OCI-LY7 (cell line): ENCODE measurements at places on chromosomes 1 and 21. TPM values are rescaled to one million over a fixed set of nuclear protein-coding genes. Genes with fewer than 3 reads are reported as not detected.
A peak's percentile ranks its signal among the peaks of the same experiment; 100 is the strongest.

DNA sequence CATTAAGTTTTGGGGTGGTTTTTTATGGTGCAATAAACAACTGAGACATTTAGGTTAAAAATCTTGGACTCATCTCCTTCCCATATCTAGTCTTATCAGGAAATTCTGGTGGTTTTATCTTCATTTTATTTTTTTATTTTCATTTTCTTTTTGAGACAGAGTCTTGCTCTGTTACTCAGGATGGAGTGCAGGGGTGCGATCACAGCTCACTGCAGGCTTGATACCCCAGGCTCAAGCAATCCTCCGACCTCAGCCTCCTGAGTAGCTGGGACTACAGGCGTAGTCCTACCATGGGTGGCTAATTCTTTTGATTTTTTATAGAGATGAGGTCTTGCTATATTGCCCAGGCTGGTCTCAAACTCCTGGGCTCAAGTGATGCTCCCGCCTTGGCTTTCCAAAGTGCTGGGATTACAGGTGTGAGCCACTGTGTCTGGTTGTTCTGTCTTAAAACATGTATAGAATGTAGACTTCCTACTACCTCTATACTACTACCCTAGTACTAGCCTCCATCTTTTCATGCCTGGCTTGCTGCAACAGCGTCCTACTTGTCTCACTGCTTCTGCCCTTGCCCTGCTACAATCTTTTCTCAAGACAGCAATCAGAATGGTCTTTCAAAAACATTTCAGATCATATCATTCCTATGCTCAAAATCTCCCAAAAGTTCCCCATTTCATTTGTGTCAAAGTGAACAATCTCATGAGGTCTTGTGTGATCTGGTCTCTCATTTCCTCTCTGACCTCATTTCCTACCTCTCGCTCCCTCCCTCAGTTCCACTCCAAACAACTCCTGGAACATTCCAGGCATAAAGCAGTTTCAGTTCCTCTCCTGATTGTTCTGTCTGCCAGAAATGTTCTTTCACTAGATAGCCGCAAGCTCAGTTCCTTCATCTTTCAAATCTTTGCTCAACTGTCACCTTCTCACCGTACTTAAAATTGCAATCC lies 5.9 kb upstream of the FCGR2A start:
- DNase-seq, result no peak

- no peak for DNase-seq
Observed at GRCh38 chr1:5611431-5611830, 380.8 kb downstream of the NPHP4 start.

DNA sequence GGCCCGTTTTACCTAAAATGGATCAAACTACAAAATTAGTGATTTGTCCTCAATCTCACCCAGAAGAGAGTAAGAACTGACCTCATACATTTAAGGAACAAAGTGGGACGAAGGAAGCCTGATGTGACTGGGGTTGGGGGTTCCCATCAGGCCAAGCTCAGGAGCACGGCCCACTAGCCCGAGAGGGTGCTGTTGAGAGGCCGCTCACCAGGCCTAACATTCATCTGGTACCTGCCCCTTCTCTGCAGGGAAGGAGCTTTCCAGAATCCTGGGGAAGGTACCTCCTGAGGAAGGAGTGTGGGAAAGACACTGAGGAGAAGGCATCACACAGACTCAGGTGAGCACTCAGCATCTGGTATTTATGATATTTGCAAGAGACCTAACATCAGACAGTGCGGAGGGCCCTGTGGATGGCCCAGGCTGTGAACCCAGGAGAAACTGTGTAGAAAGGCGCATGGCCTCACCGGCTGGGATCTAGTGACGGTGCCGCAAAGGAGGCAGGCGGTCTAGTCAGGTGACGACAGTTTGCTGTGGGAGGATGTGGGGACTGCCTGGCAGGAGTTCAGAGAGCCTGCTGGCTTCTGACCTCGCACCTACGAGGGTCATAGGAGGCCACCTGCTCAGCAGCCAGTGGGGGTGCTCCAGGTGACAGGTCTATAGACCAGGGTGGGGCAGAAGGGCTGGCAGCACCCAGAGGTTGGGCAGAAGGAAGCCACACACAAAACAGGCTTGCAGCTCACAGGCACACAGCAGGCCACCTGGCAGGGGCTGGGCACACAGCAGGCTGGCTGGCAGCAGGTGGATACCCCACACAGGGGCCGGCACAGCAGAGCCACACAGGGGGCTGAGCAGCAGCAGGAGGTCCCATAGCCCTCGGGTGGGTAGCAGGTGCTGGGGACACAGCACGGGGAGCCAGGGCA lies 543 bp downstream of the KRTAP12-4 start:
- no peak for DNase-seq

- DNase-seq, result peak; percentile 47
Observed at GRCh38 chr1:74771913-74772515, 39.1 kb downstream of the TYW3 start.

- DNase-seq, result peak; percentile 23
Observed at GRCh38 chr1:154749078-154749760, 120.9 kb downstream of the KCNN3 start.

- peak; percentile 77 for DNase-seq
Observed at GRCh38 chr1:111603979-111604378, 15.6 kb upstream of the RAP1A start.

DNA sequence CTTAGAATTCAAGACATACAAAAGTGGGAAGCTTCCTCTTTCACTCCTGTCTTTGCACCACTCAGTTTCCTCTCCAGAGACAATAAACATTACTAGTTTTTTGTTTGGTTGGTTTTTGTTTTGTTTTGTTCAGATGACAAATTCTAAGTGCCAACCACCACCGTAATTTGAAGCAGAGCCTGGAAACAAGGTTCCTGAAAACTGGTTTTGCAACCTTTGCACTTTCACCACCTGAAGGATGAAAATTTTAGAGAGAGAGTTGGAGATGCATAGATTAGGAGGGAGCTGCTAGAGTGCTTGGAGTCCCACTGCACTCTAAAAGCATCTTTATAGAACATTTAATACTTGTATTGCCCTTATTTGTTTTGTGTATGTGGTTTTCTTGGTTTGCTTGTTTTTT lies 20.2 kb upstream of the MGST3 start:
- DNase-seq, result peak; percentile 11

DNA sequence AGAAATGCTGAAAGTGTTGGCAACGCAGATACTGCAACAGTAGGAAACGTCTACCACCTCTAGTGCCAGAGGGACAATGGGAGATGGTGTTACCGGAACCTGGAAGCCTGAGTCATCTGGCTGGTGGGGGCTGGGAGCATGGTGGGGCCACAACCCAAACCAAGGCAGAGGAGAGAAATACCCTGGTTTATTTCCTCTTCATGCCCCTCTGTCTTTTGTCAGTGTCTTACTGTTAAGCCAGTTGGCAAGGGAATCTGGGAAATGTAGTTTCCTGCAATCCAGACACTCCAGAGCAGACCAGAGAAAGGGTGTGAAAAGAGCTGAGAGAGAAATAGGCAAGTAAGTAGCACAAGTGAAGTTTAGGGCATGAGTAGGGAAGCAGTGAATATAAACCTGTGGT lies 14.8 kb downstream of the DNTTIP2 start:
- DNase-seq, result no peak

DNA sequence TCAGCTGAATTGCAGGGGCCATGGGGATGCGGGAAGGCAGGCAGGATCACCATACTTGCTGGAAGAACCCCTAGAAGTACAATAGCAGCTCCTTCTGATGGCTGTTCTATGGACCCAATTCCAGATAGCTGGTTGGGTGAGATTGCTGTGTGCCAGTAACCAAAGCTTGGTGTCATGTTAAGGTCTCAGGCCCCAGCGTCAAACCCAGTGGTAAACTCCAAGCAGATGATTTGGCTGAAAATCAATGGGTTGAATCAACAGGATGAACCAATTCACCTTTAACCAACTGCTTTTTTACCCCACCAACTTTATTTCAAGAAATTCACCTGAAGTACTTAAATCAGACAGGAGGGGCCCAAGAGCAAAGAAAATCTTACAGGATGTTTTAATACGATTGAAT lies 37.8 kb downstream of the C8B start:
- no peak for DNase-seq

- DNase-seq, result no peak
Observed at GRCh38 chr1:183670169-183670568, 17.1 kb upstream of the APOBEC4 start.

DNA sequence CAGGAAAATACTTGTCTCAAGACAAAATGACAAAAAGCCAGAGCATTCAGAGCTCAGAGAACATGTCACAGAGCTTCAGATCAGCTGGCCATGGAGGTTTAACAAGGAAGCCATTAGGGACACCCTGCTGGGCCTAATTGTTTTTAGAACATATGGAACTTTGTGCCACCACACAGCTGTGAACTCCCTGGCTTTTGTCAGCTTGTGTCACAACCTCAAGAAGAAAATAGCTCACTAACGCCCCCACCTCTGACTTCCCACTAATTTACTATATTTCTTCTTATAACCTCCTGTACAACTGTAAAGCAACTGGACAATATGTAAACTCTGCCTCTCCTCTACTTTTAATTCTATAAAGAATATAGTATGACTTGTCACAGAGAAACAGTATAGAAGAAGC lies 21.0 kb upstream of the TDRD10 start:
- no peak for DNase-seq

GRCh38 chr21:36082237-36082664 lies 12.4 kb downstream of the CBR1 start:
- DNase-seq, result no peak

DNA sequence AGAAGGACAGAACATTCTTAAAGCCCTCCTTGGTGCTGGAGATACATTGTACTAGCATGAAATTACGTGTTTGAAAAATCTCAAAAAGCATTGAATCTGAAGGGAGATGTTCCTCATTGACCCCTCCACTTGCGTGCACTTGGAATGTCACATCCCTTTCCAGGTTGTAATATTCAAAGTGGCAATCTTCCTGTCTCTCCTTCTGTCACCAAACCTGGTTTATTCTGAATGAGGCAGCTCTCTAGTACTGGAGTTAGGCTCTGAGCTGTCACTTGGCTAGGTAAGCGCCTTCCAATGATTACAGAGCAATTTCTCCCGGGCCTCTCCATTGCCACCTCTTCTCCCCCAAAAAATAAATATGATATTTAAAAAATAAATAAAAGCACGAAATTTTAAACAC lies 855 bp downstream of the DSCAM start:
- DNase-seq, result no peak

DNA sequence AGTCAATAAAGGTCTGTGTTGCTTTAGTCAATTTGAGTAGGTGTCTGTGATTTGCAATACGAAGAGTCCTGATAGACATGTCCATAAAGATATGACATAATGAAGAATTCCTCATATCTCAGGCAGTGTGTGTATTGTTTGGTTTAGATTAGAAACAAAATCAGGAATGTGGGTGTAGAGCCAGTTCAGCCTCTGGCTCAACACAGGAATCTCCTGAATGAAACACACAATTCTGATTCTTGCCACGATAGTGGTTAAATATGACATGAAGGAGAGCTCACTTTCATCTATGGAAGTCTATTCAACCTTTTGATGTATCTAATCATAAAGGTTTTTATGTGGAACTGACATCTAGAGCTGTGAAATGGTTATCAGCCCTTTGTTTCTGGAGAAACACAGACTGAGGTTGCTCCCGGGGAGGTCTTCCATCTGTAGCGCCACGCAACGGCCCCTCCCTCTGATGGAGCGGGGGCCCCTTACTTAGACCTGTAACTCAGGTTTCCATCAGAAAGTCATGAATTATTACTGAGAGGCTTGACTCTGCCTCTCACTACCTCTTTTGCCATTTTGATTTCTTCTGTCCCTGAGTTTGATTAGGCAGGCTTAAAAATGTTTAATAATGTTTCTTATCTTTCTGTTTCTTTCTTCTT lies 19.5 kb downstream of the TSPAN2 start:
- no peak for DNase-seq

GRCh38 chr1:58968360-58968952 lies 184.6 kb upstream of the JUN start:
- DNase-seq, result peak; percentile 90

GRCh38 chr1:157335056-157335455 lies 196.9 kb upstream of the ETV3 start:
- DNase-seq, result no peak

DNA sequence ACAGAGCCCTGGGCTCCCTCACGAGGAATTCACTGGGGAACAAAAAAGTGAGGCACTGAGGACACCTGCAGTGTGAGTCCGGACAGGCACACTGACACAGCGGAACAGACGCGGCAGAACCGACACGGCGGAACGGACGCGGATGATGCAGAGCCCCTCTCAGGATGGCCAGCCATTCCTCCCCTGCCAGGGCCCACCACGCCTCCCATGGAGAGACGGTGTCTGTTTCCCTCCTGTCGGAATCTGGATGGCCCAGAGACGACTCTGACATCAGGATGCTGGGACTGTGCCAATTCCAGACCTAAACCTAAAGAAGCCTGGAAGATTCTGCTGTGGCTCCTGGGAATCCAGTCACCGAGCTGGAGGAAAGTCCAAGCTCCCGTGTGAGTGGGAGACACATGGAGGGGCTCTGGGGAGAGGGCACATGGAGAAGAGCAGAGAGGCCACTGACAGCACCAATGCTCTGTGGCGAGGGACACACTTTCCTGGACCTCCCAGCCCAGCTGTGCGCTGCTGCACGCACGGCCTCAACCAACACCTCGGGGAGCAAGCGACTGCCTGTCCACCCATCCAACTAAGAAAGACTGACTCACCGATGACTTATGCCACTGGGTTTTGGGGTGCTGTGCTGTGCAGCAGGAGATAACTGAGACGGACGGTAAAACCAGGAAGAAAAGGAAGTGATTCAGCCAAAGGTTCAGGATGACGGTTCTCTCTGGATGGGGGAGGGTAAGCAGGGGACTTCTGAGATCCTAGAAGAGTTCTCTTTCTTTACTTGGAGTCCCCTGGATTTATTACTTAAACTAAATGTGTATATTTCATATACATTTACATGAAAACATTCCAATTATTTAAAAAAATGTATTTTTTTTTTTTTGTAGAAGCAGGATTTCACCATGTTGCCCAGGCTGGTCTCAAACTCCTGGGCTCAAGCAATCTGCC lies 23.3 kb downstream of the ZBTB17 start:
- no peak for DNase-seq

DNA sequence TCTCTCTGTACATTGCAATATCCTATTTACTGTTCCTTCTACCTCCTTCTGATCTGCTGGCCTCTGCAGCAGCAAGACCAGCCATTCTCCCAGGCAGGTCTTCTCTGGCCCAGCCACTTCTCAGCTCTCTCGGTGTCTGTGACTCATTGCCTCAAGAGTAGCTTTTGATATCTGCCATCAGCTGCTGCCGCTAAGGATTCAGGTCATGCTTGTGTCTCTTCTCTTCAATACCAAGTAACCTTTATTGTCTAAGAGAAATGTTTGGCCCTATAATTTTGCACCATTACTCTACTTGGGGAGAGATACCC lies 101.8 kb downstream of the TMEM53 start:
- DNase-seq, result no peak

DNA sequence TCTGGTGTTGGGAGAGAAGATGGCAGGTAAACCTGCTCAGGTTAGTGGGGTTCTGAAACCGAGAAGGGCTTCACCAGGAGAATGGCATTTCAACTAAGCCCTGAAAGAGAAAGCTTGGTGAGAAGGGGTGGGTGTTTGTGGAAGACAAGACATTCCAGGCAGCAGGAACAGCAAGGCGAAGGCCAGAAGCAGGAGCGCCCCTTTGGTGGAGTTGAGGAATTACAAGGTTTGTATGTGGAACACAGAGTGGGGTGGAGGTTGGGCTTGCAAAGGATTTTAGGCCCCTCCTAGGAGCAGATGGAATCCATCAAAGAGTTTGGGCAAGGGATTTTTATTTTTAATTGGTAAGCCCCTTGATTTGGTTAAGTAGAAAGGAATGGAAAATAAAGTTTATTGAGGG lies 24.8 kb upstream of the ELOA start:
- DNase-seq, result peak; percentile 56

The SPRR1B gene
- total RNA-seq, result not detected in 2 replicates

The CENPL gene
- total RNA-seq, result 36.1 and 39.3 TPM in 2 replicates

The S100A16 gene
- total RNA-seq, result 0.33 TPM in 1 of 2 replicates, not detected in the other

The ERVH48-1 gene
- not detected in 2 replicates for total RNA-seq

The LCE6A gene
- not detected in 2 replicates for total RNA-seq

The LRRC39 gene
- 0.96 and 1.8 TPM in 2 replicates for total RNA-seq
